ENCODE measurements at places on chromosomes 4 and X.
A peak's percentile ranks its signal among the peaks of the same experiment; 100 is the strongest.

DNA sequence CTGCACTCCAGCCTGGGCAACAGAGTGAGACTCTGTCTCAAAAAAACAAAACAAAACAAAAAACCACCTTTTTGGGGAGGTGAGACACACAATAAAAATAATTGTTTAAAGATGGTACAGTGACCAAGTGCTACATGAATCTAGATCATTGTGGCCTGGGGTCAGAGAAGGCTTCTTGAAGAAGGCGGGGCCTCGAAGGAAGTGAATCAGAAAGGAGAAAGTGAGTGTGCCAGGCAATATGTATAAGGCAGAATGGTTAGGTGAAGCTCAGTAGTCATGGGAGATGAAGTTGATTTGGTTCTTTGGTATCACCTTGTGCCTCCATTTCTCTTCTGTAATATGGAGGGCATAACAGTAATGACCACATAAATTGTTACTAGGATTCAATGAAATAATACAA, 58.9 kb downstream of the DOCK11 start:
- no peak for DNase-seq

GRCh38 chr4:110197529-110198042, 829 bp downstream of the ELOVL6 start:
- peak; percentile 64 for DNase-seq

- DNase-seq = no peak
These were observed 69.2 kb downstream of the PHKA1 start for GRCh38 chrX:72644946-72645345.

DNA sequence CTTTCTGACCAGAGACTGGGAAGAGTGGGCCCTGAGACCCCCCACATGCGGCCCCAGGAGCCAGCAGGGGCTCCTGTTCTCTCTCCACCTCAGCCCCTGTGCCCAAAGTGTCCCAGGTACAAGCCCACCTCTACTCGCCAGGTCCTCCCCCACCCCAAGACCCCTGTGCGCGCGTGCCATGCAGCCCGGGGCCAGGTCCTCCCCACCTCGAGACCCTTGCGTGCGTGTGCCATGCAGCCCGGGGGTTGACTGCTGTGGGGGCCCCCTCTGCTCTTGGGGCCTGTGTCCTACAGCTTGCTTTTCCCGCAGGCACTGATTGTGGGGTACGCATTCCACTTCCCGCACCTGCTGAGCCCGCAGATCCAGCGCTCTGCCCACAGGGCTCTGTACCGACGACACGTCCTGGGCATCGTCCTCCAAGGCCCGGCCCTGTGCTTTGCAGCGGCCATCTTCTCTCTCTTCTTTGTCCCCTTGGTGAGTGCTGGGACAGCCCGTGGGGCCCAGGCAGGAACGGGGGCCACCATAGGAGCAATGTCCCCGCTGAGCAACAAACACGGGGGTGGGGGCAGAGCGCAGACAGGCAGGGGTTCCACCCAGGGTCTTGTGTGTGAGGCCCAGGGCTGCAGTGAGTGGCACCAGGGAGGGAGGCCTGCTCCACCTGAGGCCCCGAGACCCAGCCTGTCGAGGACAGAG, 20.3 kb downstream of the DGKQ start:
- no peak for DNase-seq

DNA sequence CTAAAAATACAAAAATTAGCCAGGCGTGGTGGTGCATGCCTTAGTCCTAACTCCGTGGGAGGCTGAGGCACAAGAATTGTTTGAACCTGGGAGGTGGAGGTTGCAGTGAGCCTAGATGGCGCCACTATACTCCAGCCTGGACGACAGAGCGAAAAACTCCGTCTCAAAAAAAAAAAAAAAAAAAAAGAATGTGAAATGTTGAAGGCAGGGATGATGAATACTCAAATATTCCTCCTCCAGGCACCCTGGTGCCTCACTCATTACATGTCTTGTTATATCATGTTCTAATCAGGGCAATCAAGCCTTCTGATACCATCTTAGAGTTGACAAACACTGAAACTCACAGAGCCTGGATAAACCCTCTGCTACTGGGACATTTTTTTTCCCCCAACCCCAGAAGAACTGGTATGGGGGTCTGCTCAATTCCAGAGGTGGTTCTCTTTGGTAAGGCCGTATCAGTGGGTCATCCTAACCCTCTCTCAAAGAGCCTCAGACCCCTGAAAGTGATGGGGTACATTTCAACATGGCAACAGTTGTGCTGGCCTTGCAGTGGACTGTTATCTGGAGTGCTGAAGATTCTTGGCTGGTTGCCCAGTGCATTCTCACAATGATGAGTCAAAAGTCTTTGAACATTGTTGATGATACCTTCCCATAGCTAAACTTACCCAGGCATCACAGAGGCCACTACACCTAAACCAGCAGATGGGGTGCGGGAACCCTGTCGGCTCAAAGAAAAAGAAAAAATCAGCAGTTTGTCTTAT, 2.4 kb upstream of the SH3KBP1 start:
- peak; percentile 47 for DNase-seq

- no peak for DNase-seq
These were observed 71.5 kb downstream of the HPGD start for GRCh38 chr4:174450786-174451125.

- no peak for DNase-seq
These were observed 3.0 kb upstream of the ATP1B4 start for GRCh38 chrX:120358737-120359456.

DNA sequence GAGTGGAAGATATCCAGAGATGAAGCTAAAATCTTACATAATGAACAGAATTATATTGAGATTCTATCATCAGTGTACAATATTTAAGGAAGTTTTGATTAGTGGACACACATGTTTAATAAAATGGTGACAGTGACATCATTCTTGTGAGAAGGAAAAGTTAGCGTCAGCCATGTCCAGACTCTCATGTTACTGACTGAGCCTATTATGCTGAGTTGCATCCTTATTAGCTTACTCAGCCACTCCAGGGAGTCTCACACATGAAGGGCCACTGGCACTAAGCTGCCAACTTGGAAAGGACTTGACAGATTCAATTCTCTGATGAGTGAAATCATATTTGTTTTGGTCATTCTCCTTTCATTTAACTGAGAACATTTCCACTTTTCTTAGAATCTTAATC, 170.6 kb downstream of the BANK1 start:
- no peak for DNase-seq

DNA sequence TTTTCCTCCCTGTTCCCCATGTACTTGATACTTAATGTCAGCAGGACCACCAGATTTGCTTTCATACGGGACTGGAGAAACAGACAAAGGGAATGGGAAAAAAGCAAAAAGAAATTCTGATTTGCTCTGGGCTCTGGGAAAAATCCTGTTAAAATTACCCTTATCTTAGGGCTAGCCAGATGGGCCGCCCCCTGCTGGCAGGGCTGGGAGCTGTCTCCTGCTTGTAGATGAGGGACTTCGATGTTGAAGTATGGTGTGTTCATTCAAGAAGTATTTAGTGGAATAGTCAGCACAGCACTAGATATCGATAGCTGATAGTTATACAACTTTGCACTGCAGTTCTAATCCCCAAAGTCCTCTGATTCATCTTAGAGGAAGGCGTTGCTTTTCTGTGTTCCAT, 45.8 kb downstream of the BCORL1 start:
- DNase-seq = peak; percentile 46

GRCh38 chr4:169438057-169438480, 167.3 kb upstream of the SH3RF1 start:
- DNase-seq = peak; percentile 39

- no peak for DNase-seq
These were observed 722.4 kb downstream of the RAB28 start for GRCh38 chr4:12761694-12762093.

Data from GM13976 (cell line).